ENCODE measurements at places on chromosomes 16 and 17. TPM values are rescaled to one million over a fixed set of nuclear protein-coding genes. Genes with fewer than 3 reads are reported as not detected.

PYY gene
- not detected for total RNA-seq

CRYBA1 gene
- total RNA-seq, result not detected

KRT20 gene
- total RNA-seq, result not detected

TMEM114 gene
- total RNA-seq, result not detected

KCTD19 gene
- not detected for total RNA-seq

CES3 gene
- 1.1 TPM for total RNA-seq

PRR29 gene
- total RNA-seq, result 0.71 TPM

VAT1L gene
- total RNA-seq, result not detected

SLC5A10 gene
- not detected for total RNA-seq

SSTR5 gene
- not detected for total RNA-seq

KCNG4 gene
- not detected for total RNA-seq

CD79B gene
- total RNA-seq, result 5.5 TPM

KCNH6 gene
- total RNA-seq, result not detected

SLC52A1 gene
- total RNA-seq, result not detected

HSPB9 gene
- total RNA-seq, result not detected

TBC1D3C gene
- total RNA-seq, result not detected

GP1BA gene
- not detected for total RNA-seq

CIBAR2 gene
- not detected for total RNA-seq

CDR2L gene
- 0.08 TPM for total RNA-seq

PTX4 gene
- total RNA-seq, result not detected

CCL8 gene
- total RNA-seq, result not detected

ETV4 gene
- total RNA-seq, result not detected

ICAM2 gene
- total RNA-seq, result 50.6 TPM

DPEP3 gene
- total RNA-seq, result 0.53 TPM

BBS2 gene
- total RNA-seq, result 69.6 TPM

NXPH3 gene
- not detected for total RNA-seq

B3GNT9 gene
- 2.0 TPM for total RNA-seq

OTOP3 gene
- total RNA-seq, result not detected

CMTM1 gene
- 0.66 TPM for total RNA-seq

SDR42E1 gene
- total RNA-seq, result 4.5 TPM

KRT16 gene
- not detected for total RNA-seq

NECAB2 gene
- not detected for total RNA-seq

TMED6 gene
- total RNA-seq, result 2.1 TPM

Measured in CD4-positive, alpha-beta T cell (primary cell).